ENCODE measurements at places on chromosomes 16 and 17.

GRCh38 chr16:31708348-31708747 lies 165.3 kb upstream of the ZNF267 start:
- no peak for DNase-seq

DNA sequence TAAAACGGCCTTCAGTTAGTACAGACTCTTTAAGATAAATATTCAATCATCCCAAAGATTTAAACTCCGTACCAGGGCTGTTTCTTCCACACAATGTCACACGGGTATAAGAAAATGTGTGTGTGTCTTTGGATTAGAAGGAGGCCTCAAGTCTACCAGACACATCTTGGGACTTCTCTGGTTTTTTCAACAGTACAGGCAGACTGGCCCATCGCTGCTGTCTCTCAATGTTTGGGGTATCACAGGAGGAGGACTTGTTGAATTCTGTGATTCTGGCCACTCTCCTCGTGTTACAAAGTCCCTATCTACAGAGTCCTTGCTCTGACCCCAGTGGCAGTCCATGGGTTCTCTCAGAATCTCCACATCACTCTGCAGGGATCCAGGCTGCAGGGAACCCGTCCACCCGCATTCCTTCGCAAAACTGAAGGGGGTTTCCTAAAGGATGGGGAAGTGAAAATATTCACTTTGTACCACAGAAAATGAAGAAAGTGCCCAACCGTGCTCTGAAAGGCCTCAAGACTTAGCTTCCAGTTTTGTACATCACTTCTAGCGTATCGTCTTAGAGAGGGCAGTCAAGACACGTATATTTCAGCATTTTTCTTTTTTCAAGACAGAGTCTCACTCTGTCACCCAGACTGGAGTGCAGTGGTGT lies 373.2 kb downstream of the NPIPA8 start:
- DNase-seq: no peak

DNA sequence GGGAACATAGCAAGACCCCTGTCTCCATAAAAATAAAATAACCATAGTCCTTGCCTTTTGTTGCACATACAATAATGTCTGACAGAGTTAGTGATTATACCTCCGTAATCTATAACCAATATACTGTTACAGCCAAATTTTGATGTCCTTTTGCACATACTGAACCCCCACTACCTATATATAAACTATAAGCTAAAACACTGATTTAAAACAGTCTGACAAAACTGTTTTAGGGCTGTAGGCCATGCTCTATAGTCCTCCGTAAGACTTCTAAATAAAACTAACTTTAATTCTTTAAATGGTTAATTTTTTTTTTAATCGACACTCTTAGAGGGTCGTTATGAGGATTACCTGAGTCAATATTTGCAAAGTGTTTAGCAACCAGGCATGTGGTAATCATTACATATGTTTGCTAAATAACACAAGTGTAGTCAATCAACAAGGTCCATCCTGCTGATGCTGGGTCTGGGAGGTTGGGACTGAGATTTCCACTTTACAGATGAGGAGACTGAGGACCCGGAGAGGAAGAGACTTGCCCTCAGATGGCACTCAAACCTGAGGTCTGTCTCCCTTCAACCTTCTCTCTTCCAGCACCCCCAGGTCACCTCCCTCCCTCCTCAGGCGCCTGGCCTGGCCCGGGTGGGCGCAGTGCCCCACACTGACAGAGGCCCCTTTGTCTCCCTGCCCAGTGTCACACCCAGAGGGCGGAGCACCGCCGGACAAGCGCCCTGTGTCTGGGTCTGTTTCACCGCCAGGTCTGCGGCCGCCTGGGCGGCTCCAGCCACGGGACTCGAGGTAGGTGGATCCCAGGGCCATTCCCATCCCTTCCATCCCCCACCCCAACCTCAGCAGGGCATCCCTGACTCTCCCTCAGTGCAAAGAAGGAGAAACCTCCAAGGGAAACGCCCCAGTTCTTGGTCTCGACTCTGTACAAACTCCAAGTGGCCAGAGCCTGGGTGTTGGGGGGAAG lies 10.3 kb downstream of the ZNF385C start:
- no peak for DNase-seq

- DNase-seq: peak; percentile 60
Observed at GRCh38 chr17:81869221-81870130, 1.7 kb downstream of the ARHGDIA start.

- DNase-seq: no peak
Observed at GRCh38 chr17:58329810-58330537, 1.4 kb upstream of the TSPOAP1 start.

DNA sequence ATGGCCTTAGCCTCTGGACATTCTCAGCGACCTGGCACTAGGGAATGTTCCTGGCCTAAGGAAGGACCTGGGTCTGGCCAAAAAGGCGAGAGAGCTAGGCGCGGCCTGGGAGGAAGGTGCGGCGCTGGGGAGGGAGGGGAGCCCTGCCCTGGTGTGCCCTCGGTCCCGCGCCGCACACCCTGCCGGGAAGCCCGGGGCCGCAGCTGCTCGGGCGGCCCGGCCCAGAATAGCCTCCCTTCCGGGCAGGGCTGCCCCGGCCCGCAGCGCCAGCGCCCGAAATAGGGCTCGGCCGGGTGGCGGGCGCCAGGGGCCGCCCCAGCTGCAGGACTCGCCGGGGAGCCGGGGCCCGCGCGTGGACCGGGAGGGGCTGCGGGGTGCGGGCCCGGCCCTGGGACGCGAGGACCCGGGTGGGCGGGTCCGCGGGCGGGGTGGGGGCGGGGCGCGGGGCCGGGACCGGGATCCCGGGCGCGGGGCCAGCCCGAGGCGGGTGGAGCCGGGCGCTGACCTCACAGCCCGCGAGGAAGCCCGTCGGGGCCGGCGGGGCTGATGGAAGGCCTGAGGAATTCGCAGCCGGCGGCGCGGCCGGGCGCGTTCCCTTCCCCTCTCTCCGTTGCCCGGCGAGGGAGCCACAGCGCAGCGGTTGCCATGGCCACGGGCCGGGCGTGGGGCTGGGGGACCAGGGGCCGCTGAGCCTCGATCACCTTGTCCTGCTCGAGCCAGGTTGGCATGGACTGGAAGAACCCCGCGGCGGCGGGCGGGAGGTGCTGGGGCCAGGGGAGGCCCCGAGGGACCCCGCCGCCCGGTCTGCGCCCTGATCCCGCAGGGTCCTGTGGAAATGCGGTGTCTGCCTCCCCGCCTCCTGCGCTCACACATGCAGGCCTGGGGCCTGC lies 18.1 kb downstream of the SOCS3 start:
- DNase-seq: peak; percentile 87

DNA sequence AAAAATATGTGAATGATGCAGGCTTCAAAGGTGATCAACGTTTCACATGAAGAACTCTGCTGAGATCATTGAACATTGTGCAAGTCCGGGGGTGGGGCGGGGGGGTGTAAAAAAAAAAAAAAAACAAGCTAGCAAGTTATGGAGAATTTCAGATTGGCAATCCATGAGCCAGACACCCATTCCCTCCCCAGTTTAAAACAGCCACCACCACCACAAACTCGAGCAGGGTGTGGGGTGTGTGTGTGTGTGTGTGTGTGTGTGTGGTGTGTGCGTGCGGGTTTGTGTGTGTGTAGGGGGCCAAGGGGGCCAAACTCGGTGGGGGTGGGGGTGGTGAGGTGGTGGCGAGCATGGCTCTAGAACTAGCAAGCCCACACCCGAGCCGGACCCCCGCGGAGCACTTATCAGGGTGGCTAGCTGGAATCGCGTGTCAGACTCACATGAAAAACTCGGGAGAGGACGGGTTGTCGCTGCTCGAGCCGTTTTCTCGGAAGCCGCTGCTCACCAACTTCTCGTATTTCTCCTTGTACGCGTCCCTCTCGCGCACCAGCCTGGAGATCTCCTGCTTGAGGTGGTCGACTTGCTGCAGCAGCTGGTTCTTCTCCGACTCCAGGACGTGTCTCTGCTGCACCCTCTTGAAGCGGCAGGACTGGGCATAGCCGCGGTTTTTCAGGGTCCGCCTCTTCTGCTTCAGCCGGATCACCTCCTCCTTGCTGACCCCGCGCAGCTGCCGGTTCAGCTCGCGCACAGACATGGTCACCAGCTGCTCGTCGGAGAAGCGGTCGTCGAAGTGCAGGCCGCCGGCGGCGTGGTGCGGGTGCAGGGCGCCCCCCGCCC lies 2.0 kb downstream of the MAF start:
- peak; percentile 50 for DNase-seq

DNA sequence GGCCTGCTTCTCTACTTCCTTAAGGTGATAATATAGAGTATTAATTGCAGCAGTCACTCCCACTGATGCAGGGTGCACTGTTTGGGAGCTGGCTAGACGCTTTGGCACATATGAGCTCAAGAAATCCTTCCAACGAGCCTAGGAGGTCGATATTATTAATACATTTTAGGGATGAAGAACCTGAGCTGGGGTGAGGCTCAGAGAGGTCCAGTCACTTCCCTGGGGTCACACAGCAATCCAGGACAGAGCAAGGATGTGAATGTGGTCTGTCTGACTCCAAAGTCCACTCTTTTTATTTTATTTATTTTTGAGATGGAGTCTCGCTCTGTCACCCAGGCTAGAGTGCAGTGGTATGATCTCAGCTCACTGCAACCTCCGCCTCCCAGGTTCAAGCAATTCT lies 156.4 kb upstream of the CDC42EP4 start:
- DNase-seq: no peak

GRCh38 chr16:3857189-3858043 lies 23.1 kb downstream of the CREBBP start:
- no peak for DNase-seq

GRCh38 chr17:45314741-45315647 lies 1.8 kb downstream of the MAP3K14 start:
- DNase-seq: no peak

- DNase-seq: peak; percentile 64
Observed at GRCh38 chr17:66302761-66303626, 581 bp downstream of the PRKCA start.

GRCh38 chr17:17605729-17606088 lies 14.2 kb upstream of the PEMT start:
- DNase-seq: peak; percentile 67

GRCh38 chr16:29664091-29664921 lies 1.3 kb downstream of the SPN start:
- no peak for DNase-seq

DNA sequence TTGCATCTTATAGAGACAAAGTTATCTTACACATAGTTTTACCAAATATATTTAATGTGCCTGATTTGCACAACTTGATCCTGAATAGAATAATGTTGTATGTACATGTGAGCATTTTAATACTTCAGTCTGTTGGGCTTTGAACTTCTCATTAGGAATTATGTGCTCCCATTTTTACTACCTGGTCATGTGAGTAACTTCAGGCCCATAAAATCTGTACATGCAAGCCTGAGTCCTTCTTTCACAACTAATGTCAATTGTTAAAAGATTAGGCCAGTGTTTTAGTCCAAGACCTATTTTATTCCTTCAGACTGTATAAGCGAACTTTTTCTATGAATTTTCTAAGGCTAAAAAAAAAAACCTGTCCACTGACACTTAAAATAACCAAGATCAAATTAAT lies 715.4 kb downstream of the CDH8 start:
- DNase-seq: no peak

DNA sequence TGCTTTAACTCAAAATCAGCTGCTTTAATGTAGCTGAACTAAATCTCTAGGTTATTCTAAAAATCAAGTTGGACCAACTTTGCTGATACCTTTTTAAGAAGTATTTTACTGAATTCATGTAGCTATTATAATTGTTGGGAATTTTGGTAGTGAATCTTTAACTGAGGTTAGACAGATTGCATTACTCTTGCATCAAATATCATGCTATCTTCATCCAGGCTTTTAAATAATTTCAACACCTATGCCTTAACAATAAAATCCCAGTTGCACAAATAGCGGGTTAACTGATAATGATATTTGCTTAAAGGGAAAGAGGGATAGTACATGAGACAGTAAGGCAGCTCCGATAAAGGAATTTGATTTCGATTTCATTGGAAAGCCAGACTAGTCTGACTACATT lies 241.3 kb upstream of the TBX2 start:
- DNase-seq: no peak

GRCh38 chr16:4890686-4891085 lies 43.4 kb downstream of the UBN1 start:
- no peak for DNase-seq

DNA sequence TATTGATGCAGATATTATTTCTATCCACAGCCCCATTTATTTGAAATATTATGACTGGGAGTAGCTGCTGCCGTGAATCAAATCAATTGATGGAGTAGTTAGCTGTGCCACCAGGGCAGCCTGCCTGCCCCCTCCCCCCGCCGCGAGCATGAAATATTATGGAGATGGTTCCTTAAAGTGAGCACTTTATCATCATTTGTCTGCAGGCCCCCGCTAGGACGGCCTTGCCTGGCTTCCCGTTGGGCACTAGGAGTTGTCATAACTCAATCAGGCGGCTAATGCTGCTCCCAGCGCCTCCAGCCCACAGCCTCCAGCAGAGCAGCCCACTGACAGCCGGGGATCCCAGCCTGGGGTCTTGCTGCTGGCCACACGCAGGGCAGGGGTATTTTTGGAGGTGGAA lies 173.9 kb downstream of the SALL1 start:
- DNase-seq: no peak

DNA sequence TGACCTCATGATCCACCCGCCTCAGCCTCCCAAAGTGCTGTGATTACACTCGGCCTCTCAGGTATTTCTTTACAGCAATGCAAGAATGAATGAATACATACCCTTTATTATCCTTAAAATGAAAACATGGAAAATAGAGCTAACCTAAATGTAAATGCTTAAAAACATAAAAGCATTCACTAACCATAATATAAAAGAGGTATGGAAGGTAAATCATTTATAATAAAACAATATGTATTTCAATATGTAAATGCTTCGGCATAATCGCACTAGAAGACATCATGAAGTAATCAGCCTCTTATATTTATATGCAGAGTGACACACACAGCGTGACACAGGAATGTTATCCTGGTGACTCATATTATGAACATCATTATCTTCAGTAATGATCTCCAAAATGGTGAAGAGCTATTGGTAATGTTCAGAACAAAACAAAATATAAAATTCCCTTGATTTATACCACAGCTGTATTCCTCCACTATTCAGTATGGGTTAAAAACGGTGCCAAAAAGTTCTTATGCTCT lies 53.9 kb downstream of the AIPL1 start:
- peak; percentile 23 for DNase-seq

DNA sequence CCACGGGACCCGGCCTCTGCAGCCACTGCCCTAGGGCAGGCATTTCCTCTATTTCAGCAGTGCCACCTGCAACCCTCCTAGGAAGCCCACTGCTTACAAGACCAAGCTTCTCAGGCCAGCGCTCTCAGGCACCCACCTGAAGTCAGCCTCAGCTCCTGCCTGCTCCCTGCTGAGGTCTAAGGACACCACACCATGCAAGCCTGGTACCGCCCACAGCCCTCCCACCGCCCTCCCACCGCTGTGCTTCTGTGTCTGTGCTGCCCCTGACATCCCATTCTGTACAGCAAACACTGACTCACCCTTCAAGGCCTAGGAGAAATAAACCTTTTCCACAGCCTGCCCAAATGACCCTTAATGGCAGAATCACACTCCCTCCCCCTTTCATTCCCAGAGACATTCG lies 6.3 kb downstream of the CLUH start:
- DNase-seq: no peak

Data from fibroblast of skin of scalp (primary cell).